ENCODE measurements at places on chromosomes 12 and 14. TPM values are rescaled to one million over a fixed set of nuclear protein-coding genes. Genes with fewer than 3 reads are reported as not detected.

BLOC1S1 gene
- 88.8 TPM for total RNA-seq

SCYL2 gene
- total RNA-seq: 27.3 TPM

VRTN gene
- total RNA-seq: not detected

UTP20 gene
- 14.5 TPM for total RNA-seq

TTC9 gene
- total RNA-seq: 0.46 TPM

LRRC43 gene
- total RNA-seq: 0.62 TPM

B4GALNT1 gene
- total RNA-seq: 1.2 TPM

ASCL1 gene
- total RNA-seq: not detected

PDE3A gene
- total RNA-seq: not detected

TAS2R31 gene
- 0.39 TPM for total RNA-seq

AMN gene
- total RNA-seq: 0.15 TPM

TMEM121 gene
- 2.7 TPM for total RNA-seq

ERC1 gene
- total RNA-seq: 12.6 TPM

BICDL1 gene
- total RNA-seq: 20.5 TPM

SIX4 gene
- 9.5 TPM for total RNA-seq

TCL1B gene
- total RNA-seq: not detected

KLHL28 gene
- total RNA-seq: 4.1 TPM

KCNC2 gene
- not detected for total RNA-seq

ACTR6 gene
- total RNA-seq: 19.8 TPM
